ENCODE measurements at places on chromosomes 12 and 14.

- DNase-seq, result no peak
Observed at GRCh38 chr14:106518054-106518943, 991.9 kb downstream of the TMEM121 start.

GRCh38 chr14:102957222-102957621 is 34.8 kb downstream of the AMN start:
- DNase-seq, result no peak

DNA sequence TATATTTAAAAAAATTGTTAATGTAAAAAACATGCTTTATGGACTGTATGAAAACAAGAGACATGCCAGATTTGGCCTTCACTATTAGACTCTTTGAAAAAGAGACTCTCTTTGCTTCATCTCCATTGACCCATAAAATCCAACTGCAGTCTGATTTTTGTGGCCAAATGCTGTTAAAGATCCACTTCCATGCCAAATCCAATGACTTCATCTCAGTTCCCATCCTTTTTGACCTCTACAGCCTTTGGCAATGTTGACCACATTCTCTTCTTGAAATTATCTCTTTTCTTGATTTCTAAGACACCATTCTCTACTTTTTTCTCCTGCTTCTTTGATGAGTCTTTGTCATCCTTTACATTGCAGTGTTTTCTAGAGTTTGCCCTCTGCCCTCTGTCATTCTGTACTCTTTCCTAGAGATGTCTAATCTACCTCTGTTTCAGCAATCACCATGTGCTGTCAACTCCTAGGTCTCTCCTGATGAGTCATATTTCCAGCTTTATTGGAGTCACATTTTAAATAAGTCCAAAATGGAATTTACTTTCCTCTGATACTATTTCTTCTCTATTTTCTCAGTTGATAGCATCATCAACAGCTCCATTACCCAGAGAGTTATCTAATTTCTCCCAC is 2.4 kb downstream of the TMPRSS12 start:
- DNase-seq, result no peak

- DNase-seq, result no peak
Observed at GRCh38 chr12:13586361-13586760, 389.8 kb downstream of the EMP1 start.

DNA sequence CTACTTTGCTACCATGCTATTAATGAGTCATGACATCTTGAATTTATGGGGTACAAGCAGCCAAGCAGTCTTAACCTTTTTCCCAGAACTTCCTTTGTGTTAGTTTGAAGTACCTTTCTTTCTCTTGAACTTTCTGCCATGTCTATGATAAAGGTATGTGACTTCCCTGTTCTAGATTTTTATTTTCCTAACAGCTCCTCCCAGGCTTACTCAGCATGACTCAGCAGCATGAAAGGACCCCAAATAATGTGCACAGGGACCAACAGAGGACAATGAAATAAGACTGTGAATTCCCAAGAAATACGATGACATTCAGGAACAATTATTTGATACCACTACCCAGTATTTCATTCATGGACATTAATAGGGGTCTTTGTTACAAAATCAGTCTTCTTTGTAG is 60.0 kb downstream of the TTC6 start:
- no peak for DNase-seq

DNA sequence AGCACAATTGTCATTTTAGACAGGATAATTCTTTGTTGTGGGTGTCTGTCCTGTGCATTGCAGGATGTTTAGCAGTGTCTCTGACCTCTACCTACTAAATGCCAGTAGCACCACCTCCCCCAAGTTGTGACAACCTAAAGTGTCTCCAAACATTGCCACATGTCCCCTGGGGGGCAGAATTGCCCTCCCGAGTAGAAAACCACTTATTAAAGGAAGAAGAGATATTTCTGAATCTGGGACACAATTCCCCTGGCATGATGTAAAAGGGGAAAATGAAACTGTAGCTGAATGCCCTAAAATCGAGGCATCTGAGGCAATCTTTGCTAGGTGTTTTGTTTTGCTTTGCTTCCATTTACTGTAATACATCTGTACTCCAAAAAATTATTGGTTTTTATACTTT is 116.8 kb upstream of the NAP1L1 start:
- no peak for DNase-seq

DNA sequence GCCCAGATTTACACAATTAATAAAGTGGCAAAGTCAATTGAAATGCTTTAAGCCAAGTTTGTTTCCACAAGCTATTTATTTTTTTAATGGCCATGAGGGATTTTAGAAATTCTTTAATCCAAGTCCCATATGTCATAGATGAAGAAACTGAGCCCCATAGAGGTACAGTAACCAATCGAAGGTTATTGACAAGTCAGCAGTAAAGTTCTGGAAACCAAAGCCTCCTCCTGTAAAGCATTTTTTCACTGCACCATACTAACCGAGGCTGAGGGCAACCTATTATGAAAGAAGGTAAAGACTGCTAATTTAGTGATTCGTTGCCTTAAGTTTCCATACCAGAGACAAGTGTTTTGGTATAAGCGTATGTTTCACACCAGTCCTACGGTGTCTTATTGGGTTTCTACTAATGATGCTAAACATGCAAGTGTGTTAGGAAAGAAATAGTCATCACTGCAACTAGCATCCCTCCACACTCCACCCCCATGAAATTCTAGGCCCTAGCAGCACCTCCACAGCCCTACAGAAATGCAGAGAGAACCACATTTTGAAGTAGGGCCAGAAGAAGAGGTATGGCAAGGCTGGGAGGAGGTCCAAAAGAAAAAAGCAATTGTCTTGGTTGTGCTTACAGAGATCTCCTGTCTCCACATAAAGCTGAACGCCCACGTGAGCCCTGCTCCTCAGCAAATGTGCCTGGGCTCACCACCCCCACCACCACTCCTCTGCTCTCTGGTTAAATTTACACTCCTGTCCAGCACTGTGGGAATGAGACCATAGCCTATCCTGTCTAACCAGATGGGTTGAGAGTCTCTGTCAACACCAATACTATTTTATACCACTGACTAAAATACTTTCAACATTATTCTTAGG is 271.1 kb upstream of the G2E3 start:
- no peak for DNase-seq

- peak; percentile 85 for DNase-seq
Observed at GRCh38 chr12:106780010-106780631, 5.6 kb downstream of the RIC8B start.

- no peak for DNase-seq
Observed at GRCh38 chr14:34325493-34325892, 136.5 kb downstream of the SPTSSA start.

DNA sequence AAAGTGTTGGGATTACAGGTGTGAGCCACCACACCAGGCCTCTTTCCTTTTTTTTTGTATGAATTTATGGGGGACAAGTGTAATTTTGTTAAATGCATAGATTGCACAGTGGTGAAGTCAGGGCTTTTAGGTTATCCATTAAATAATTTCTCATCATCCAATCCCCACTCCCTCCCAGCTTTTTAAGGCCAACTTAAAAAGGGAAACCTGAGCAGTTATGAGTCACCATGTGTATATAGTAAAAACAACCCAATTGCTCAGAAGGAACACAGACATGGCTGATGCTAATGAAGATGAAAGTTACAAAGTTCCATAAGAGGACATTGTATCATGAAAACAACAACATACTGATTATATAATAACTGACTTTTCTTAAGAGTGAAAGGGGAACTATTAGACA is 25.6 kb upstream of the ARID2 start:
- DNase-seq, result no peak

DNA sequence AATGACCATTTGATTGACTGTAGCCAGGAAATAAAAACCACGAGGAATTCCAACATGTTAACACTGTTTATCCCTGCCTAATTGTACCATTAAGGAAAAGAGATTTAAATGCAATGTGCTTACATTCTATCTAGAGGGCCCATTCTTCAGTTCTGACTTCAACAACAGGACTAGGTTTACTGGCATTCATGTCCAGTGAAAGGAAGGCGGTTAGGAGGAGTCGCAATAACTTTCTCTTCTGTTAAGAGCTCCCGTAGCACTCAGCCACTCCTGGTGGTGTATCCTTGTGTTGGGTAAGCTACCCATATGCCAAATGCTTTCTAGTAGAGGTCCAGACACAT is 154.7 kb downstream of the STXBP6 start:
- no peak for DNase-seq

DNA sequence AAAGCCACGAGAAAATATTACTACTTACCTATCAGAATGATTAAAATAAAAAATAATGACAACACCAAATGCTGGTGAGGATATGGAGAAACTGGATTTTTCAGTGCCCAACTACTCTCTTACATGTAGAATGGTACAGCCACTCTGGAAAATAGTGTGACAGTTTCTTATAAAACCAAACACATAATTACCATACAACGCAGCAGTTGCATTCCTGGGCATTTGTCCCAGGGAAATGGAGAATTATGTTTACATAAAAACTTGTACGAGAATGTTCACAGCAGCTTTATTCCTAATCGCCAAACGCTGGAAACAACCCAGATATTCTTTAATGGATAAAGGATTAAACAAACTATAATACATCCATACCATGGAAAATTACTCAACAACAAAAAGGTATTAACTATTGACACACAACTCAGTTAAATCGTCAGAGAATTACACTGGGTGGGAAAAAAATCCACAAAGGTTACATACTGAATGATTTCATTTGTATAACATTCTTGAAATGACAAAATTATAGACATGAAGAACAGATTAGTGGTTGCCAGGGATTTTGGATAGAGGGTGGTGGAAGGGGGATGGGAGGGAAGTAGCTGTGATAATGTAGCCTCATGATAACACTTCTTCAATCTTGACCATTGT is 35.4 kb downstream of the TAOK3 start:
- no peak for DNase-seq

GRCh38 chr12:77924703-77925102 is 94.0 kb downstream of the NAV3 start:
- no peak for DNase-seq

DNA sequence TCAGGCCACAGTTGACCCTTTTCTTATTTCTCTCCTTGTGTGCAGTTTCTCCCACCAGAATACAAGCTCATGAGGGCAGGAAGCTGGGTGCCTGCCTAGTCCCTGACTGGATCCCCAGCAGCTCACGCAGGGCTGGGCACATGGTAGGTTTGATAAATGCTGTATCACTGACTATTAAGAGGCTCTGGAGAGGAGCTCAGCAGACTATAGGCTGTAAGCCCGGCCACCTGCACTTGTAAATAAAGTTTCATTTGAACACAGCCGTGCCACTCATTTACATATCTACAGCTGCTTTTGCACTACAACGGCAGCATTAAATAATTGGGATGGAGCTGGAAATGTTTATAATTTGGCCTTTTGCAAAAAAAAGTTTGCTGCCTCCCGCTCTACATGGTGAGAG is 32.0 kb downstream of the CHGA start:
- DNase-seq, result no peak

GRCh38 chr12:65925626-65926025 is 101.3 kb downstream of the HMGA2 start:
- no peak for DNase-seq

DNA sequence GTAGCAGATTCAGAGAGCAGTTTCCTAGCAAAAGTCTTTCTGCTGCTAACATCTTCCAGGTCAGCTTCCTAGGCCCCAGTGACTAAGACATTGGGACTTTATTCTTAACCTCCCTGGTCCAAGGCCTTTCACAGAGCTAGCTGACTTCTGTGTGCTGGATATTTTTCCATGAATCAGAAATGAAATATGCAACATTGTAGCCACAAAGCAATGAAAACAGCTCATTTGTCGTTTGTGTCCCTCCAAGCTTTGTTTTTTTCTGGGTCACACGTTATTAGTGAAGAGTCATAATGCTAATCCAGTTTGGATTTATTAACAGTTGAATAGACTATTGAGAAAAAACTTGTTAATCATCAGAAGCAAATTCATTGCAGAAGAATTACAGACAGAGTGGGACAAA is 82.4 kb downstream of the ARF6 start:
- DNase-seq, result no peak

- DNase-seq, result no peak
Observed at GRCh38 chr14:73467800-73468199, 9.5 kb upstream of the NUMB start.

DNA sequence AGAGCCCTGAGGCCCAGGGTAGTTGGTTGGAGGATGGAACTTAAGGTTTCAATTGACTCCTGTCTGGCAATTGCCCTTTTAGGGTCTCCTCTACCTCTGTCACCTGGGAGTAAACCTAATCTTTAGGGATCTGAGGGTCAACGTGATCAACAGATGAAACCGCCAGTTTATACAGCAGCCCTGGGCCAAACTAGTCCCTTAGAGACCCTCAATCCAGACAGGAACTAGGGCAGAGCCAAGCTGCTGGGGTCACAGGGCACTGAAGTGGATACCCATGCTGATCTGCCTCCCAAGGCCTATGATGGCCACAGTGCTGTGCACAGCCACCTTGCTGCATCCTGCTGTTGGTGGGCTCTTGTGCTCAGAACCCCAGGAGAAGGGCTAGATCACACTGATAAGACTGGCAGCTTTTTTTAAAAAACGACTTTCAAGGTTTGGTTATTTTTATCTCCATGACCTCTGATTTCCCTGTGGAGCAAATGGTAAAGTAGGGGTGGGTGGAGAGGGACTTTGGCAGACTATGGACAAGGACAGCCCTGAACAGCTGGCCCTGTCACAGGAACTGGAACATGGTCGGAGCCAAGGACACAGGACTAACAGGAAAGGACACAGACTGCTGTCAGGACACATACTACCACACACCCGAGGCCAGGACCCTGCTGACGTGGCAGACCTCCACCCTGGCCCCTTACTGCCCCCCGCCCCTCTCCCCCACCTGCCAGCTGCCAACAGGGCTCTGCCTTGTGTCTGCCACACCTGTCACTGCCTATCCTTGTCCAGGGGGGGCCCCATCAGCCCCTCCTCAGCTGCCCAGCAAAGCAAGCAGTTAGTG is 474 bp downstream of the FITM1 start:
- no peak for DNase-seq

GRCh38 chr12:31020385-31021166 is 53.1 kb upstream of the DDX11 start:
- peak; percentile 44 for DNase-seq

DNA sequence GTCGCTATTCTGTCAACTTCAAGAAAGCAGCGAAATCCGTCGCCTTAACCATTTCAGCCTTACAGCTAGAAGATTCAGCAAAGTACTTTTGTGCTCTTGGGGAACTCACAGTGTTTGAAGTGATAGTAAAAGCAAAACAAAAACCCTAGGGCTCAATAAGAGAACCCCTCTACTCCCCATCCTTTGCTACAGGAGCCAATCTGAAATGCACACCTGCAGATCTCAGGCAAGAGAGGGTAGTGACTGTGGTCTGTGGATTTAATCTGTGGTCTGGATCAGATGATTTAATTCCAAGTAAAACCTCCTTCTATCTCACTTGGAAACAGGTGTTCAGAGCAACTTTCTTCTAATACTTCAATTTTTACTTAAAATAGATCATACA is 422.9 kb upstream of the OR4E1 start:
- no peak for DNase-seq

Measured in islet precursor cell (in vitro differentiated cells).